Suppressor macrophage treated with lipopolysaccharide for 4 hours (primary cell): ENCODE measurements at places on chromosomes 4 and X.
A peak's percentile ranks its signal among the peaks of the same experiment; 100 is the strongest.

DNA sequence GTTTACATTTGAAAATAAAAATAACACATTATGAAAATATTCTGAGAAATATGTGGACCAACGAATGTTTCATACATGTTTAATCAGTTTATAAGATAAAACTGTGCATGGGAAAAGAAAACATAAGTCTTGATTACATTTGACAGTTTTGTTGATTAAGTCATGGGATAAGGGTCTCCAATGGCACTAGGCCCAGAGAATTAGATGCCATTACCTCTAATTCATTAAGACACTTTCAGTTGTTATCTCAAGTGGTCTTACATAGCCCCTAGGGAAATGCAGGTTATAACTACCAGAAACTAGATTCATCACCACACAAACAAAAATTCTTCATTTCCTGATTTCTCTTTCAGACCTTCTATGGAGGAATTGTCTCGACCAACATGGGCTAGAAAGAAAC is 300.8 kb downstream of the PCDH7 start:
- DNase-seq, result no peak

- no peak for DNase-seq
These were observed 65.4 kb downstream of the TMEM150C start for GRCh38 chr4:82496349-82496748.

- DNase-seq, result no peak
These were observed 16.4 kb upstream of the GUCY1B1 start for GRCh38 chr4:155742310-155743015.

GRCh38 chrX:16033331-16033730 is 90.0 kb upstream of the GRPR start:
- peak; percentile 46 for DNase-seq

DNA sequence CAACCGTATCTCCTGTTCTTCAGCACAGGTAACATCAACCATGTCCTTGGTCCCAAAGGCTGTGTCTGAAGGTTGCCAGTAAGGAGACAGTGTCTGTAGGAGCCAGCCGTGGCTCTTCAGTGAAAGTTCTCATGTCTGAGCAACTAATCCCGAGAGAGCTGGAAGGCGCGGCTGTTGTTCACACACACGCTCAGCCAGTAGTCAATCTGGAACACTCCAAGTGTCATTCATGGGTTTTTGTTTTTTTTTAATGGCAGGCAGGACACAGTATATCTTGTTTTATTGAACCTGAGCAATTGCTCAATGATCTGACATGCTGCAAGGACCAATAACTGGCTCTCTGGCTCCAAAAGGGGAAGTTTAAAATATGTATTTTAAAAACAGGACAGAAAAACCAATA is 48.4 kb upstream of the MAP3K15 start:
- no peak for DNase-seq

- DNase-seq, result no peak
These were observed 3.1 kb upstream of the CDK16 start for GRCh38 chrX:47215291-47215900.

DNA sequence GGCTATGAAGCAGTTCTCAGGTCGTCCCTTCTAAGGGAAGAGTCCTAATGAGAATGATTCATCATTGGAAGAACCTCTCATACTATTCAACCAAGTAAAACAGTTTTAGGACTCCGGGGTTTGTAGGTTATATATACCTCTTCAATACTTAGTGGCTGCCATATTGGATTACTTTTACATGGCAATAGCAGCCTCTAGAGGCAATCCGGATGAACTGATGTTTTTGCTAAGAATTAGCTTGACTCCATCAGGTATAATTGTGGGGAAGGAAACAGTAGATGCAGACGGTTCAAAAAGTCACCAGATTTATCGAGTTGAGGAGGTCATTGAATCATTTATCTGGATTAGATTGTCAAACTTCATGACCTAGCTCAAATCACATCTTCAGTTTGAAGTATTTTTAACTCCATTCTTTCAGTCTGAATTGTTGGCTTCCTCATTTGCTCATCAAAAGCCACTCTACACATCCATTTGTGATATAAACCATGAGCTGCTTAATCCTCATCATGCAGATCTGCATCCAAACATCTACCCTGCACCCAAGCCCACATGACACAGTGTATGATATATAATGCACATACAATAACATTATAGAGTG is 28.4 kb downstream of the GUCY1B1 start:
- DNase-seq, result peak; percentile 69

- no peak for DNase-seq
These were observed 2595.3 kb downstream of the ARAP2 start for GRCh38 chr4:33649015-33649414.
